ENCODE measurements at places on chromosomes 7 and 10.

- DNase-seq: peak; percentile 95
Observed at GRCh38 chr7:128453836-128454804, 1.6 kb upstream of the HILPDA start.

DNA sequence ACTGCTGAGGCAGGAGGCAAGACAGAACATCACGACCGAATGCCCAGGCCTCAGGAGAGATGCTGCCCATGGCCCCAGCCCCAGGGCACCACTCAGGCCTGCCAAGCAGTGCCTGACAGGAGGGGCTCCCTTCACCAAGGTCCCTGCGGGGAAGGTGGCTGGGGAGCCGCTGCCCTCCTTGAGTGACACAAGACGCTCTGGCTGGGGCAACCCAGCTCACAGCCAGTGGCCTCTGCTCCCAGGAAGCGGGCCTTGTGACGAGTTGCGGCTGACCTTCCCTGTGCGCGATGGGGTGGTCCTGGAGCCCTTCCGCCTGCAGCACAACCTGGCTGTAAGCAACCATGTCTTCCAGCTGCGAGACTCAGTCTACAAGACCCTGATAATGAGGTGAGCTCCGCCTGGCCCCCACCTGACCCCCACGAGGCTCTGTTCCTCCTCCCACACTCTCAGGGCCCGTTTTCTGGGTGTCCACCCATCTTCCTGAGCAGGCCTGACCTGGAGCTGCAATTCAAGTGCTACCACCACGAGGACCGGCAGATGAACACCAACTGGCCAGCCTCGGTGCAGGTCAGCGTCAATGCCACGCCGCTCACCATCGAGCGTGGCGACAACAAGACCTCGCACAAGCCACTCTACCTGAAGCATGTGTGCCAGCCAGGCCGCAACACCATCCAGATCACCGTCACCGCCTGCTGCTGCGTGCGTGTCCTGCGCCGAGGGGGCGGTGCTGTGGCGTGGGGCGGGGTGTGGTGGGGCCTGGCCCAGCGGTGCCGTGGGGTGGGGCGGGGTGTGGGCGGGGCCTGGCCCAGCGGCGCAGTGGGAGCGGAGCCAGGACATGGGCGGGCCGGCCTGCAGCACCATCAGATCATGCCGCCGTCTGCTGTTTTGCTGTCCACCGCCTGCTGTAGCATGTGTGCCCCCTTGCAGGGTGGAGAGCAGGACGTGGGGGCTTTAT lies 12.8 kb downstream of the ZMIZ2 start:
- DNase-seq: no peak

- DNase-seq: no peak
Observed at GRCh38 chr7:18702071-18702829, 206.7 kb downstream of the HDAC9 start.

GRCh38 chr10:45652511-45652910 lies 20.1 kb downstream of the ZFAND4 start:
- DNase-seq: no peak

- DNase-seq: no peak
Observed at GRCh38 chr10:43284341-43284910, 17.6 kb upstream of the RASGEF1A start.
